ENCODE measurements at places on chromosomes 11 and 22.

DNA sequence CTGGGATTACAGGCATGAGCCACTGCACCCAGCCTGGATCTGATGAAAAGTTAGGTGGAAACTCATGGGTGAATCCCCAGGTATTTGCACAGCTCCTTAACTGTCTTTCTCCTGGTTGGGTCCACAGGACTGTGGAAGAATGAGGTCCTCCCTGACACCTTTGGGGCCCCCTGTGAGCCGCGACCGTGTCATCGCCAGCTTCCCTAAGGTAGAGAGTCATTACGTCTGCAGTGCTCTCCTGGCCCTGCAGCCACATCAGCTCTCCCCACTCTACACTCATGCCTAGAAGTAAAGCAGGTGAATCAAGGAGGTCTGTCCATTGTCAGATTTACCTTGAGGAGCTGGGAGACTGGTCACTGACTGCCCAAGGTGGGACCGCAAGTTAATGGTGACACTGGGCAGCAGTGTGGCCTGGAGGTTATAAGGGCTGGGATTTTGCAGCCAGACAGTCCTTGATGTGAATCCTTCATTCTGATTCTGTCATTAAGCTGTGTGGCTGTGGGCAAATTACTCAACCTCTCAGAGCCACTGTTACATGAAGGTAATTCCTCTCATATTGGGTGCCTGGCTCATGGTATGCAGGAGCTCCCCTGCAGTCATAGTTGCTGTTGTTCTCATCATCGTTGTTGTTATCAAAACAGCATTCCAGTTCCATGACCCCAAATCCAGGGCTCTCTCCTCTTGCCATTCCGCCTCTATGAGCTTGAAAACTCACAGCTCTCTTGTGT lies 1.4 kb downstream of the RAB36 start:
- no peak for DNase-seq

DNA sequence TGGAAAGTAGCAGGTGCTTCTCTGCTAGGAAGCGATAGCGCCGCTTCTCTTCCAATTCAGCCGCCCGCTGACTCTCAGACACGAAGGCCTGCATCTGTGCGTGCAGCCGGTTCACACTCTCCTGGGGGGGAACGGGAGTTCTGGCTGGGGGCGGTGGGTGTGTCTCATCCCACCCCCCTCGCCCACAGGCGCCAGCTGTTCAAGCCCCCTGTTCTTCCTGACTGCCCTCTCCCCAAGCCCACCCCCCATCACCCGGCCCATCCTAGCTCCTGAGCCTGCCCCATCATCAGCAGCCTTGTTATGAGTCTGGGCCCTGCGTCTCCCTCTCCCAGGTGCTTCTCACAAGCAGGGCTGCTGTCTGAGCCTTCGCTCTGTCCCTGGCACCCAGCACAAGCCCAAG lies 13.1 kb upstream of the SLC16A8 start:
- no peak for DNase-seq

DNA sequence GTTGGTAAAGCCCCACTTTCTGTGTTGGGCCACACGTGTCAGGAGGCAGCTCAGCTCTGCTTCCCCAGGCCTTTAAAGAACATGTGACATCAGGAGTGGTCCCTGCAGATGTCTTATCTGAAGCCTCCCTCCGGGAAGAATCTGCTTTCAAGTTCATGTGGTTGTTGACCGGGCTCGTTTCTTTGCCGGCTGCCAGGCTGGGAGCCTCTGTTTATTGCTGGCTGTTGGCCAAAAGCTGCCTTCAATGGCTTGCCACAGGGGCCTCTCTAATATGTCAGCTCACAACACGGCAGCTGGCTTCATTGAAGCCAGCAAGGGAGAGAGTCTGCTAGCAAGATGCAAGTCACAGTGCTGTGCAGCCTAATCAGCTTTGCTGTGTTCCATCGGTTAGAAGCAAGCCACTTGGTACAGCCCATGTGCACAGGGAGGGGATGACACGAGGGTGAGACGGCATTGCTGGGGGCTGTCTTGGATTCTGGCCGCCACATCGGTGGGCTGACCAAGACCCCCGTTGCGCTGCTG lies 14.6 kb downstream of the MRGPRF start:
- no peak for DNase-seq

- no peak for DNase-seq
Measured at GRCh38 chr11:82895437-82896091, 4.7 kb downstream of the PRCP start.

DNA sequence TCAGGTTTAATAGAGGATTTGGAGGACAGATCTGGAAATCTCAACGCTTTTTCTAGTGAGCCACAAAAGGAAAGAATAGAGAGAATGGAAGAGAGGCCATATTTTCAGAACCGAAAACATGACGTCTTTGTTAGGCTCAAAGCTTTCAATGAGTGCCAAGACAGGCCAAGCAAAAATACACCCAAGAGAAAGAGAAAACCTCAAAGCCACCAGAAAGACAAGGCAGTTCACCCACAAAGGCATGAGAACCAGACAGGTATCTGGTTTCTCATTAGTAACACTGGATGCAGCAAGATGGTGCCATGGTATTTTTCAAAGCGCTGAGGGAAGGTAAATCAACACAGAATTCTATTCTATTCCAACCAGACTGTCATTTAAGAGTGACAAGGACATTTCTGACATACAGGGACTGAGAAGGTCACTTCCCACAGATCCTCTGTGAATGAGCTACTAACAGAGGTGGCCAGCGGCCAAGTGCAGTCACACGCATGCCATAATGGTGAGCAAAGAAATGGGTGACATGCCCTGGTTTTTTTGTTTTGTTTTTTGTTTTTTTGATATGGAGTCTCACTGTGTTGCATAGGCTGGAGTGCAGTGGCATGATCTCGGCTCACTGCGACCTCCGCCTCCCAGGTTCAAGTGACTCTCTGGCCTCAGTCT lies 41.9 kb downstream of the TOLLIP start:
- DNase-seq: no peak

DNA sequence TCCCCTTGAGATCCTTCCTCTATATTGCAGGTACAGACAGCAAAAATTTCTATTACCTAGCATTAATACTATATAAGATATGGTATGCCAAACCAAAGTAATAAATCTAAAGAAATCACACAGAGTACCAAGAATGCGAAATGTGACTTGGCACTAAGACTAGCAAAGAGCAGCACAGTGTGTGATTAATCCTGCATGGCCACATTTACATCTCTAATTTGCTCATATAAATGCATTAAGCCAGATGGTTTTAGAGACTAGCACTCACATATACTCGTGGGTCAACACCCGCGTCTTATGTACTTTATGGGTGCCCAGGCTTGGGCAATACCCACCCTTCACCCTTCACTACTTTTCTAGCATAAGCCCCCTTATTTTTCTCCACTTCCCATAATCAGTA lies 213.2 kb downstream of the TTC28 start:
- DNase-seq: no peak

GRCh38 chr11:20474176-20474881 lies 86.8 kb downstream of the PRMT3 start:
- DNase-seq: no peak

Measured in esophagus squamous epithelium (tissue), 5 donors.